Mucosa of gallbladder (tissue), 1 donor: ENCODE measurements at places on chromosomes 4 and X.

DNA sequence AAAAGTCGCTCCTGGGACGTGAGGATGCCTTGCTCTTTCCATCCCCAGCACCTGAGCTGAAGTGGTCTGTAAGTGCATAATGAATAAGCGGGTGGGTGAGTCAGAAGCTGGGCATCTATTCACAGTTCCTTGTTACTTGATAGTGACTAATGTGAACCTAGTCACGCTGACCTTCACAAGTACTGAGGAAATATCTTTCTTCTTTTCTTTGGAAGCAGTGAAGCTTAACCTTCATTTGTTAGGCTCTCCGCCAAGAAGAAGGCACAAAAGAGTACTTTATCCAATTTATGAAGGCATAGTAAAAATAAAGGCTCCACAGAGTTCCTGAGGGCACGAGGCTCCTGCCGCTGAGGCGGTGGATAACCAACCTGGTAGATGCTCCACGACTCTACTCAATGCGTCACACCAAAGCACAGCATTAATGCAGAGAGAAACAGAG is 475.7 kb upstream of the SLIT2 start:
- DNase-seq, result no peak

- no peak for DNase-seq
These were observed 154.3 kb downstream of the CAMK2D start for GRCh38 chr4:113607147-113607720.

DNA sequence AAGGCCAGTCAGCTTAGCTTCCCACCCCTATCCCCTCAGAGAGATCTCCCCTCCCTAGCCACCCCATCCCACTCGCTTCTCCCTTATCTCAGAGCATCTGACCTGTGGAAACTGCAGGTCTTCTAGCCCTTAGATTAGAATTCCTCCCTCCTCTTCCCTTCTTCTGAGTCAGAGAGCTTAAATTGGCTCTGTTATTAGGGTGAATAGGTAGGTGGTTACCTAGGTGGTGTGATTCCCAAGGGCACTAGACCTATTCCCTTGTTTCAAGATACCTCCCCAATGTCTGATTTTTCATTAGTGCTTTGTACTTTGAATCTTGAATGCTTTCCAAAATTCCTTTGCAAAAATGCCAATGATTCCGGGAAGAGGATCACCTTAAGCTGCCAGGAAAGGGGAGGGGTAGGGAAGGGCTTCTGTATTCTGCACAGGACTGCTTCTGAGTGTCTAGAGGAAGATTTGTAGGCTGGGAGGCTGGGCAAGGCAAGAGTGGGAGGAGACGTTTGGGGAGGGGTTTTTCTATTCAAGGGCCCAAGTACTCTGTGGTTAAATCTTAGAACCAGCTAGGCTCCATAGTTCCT is 24.5 kb upstream of the MSN start:
- no peak for DNase-seq

- no peak for DNase-seq
These were observed 76.6 kb downstream of the F11 start for GRCh38 chr4:186342582-186342981.

- no peak for DNase-seq
These were observed 46.9 kb upstream of the HSD17B10 start for GRCh38 chrX:53481093-53481492.

DNA sequence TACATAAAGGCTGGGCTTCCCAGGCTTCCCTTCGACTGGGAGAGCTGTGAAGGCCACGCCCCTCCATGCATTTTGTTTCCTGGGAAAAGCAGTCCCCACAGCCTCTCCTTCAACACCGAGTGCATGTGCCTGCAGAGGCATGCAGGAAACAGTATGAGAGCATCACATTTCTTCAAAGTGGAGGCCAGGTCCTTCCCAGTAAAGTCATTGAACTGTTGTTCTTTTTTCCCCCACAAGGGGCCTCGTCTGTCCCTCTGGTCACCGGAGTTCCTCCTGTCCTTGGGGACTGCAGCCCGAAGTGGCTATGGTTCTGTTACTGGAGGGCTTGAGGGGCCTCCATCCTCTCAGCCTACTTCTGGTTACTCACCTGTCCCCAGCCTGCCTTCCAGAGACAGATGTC is 56.0 kb downstream of the RAI2 start:
- no peak for DNase-seq

- DNase-seq, result no peak
These were observed 8.5 kb downstream of the TRIML1 start for GRCh38 chr4:188147776-188148175.

DNA sequence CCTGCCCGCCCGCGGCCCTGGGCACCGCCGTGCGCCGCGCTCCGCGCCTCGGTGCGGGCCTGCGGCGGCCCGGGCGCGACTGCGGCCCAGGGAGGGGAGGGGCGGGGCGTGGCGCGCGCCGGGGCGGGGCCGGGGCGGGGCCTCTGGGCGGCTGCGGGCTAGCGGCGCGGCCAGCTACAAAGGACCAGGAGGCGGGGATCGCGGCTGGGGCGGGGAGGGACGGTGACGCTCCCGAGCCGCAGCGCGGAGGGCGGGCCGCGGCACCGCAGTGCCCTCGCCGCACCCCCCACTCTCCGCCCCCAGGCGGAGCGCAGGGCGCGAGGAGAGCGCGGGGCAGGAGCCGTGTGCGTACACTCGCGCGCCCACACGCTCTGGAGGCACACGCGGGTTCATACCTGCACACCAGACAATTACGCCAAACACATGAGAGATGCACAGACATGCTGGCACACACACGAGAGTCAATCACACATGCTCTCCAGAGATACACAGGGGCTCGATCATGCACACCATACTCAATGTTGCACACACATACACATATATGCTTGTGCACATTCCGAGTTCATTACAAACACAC is at the start of gene CRMP1:
CRMP1 (minus strand) TSS at position 83 of the 577 bp plus-strand sequence. CDS start 117 bp downstream, outside the sequence.
- DNase-seq, result no peak

- DNase-seq, result no peak
These were observed 14.6 kb downstream of the TLR8 start for GRCh38 chrX:12920990-12921389.

- DNase-seq, result no peak
These were observed 68.7 kb downstream of the CXXC4 start for GRCh38 chr4:104425948-104426347.

DNA sequence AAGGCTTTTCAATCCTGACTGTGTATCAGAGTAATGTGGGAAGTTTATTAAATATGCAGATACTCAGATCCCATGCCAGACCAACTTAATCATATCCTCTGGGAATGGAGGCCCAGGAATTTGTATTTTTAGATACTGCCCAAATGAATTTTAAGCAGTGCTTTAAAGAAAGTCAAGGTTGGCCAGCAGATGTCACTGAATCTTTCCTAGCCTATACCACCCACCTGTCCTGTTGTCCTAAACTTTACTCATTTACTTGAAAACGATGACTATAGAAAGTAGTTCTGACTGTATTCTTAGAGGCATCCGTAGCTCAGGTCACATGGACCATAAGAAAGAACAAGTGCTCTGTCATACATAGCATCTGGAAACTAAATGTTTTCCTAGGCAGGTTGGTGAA is 79.9 kb downstream of the AMOT start:
- DNase-seq, result no peak

- no peak for DNase-seq
These were observed 91.5 kb downstream of the GEMIN8 start for GRCh38 chrX:13938051-13938828.

DNA sequence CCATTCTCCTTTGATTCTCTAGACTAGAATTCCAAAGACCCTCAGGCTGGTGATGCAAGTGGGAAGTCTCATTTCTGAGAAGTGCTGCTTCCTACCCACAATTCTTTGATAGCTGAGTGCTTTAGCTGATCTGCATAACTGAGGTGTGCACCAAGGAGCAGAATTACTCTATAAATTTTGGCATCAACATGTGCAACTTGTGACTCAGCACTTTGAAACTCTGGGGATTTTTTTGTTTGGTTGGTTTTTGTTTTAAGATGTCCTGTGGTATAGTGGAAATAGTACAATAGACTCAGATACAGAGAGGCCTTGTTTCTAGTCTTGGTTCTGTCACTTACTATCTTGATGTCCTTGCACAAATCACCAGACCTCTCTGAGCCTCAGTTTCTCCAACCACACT is 148.4 kb downstream of the AR start:
- DNase-seq, result no peak

- DNase-seq, result no peak
These were observed 2.0 kb downstream of the GJB1 start for GRCh38 chrX:71225009-71225408.

GRCh38 chr4:20017777-20018115 is 234.0 kb upstream of the SLIT2 start:
- DNase-seq, result no peak

DNA sequence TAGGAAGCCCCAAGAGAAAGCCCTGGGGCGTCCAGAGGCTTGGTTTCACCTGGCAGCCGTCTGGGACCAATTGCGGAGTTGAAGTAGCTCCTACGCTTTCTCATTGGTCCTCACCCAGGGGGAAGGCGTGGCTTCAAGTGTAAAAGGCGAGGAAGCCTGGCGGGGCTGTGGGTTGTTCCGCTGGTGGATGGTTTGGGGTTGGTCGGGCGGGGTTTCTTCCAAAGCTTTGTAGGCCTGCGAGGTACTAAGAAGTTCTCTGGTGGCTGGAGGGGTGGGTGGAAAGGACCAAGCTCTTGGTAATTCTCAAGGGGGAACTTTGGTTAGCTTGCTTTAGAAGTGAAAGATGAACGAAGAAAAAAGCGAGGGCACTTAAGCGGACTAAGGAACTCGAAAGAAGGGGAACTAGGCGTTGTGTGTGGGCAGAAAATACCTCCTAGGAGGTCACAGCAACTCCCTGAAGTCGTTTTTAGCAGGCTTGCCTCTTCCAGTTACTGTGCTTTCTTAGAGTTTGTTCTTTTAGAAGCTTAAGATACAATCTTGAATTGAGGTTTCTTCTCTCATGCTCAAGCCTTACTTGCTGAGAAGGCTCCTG is 36.6 kb downstream of the CCNG2 start:
- DNase-seq, result peak; percentile 39

DNA sequence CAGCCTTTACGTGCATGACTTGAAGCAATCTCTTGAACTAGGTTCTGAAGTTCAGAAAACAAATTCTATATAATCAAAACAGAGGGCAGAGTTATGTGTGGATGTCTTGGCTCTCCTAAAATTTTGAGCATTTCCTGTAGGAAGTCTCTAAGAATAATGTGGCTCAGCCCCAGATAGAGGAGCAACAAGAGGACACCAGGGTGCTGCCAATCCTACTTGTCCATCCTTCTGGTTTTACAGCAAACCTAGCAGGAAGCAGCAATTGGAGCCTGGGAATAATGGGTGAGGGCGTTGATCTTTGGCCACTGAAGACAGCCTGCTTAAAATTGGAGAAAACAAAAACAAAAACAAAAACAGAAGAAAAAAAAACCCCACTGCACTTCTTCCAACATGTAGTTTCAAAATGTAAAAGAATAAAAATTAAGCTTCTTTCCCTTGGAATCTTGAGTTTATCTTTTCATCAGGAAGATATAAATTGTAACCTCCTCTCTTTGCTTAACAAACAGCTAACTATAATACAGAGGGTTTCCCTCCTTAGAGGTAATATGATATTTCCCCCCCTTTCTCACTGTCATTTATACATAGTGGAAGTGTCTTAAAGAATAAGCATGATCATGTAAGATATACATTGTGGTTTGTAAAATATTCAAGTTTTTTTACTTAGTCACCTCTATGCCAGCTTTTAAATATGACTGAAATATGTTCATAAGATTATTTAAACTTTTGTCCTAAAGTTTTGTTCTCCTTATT is 130.6 kb downstream of the FBXO8 start:
- DNase-seq, result no peak

GRCh38 chrX:11439846-11440245 is 146.6 kb downstream of the AMELX start:
- no peak for DNase-seq

GRCh38 chrX:148599404-148599803 is 99.0 kb downstream of the AFF2 start:
- DNase-seq, result no peak

DNA sequence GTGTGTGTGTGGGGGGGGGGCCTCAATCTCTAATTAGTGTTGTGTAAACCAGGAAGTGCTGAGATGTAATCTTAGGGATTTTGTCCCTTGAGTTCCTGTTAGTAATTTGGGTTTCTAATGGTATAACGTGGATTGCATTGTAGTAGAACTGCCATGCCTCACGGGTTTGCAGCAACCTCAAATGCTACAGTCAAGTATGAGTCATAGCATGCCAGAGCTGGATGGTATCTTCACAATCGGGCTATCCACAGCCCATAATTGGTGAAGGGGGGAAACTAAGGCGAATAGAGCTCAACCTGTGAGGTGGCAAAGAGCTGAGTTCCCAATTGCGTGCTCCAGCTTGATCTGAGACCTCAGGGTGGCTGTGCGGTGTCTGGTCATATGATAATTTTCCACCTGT is 2.2 kb upstream of the FMR1NB start:
- DNase-seq, result no peak

DNA sequence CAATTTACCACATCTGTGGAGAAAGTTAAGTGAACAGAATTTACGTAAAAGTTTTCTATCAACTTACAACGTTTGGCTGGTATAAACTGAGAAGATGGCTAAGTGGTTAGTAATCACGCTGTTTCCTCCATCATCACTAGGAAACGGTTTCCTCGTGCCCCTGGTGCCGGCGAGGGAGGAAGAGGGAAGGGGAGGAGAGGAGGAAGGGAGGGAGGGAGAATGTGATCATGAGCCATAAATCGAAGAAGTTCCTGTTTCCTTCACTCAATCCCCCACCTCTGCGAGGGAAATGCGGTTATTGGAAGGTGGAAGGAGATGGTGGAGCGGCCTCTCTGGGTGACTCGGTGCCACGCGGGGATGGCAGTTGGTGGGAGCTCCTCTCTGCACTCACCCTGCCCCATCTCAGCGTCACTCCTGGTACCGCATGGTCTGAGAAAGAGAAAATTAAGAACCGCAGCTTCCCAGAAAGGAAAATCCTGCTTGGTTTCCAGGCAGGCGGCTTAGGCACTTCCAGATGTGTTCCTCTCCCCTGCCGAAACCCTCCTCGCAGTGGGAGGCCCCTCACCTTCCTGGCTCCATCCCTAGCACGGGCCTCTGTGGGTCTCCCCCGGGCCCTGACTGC is 216.8 kb downstream of the AFAP1 start:
- no peak for DNase-seq

- DNase-seq, result no peak
These were observed 13.3 kb upstream of the FAM47E start for GRCh38 chr4:76238236-76238635.

DNA sequence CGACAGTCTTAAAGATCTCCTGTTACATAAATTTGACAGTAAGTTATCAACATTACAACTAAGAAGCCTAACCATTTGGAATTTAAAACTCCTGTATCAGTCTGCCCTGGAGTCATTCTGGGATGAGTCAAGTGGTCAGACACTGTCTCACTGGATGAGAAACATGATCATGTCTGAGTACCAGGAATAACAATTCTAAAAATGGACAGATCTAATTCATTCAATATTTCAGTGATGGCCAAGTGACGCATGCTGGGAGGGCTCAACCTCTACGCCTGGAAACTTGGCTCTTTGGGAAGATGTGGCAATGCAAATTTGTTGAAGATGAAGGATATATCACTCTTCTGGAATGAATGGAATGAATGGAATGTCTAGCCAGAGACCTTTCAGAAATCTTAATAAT is 1427.2 kb downstream of the STIM2 start:
- DNase-seq, result no peak

GRCh38 chr4:113563691-113564378 is 197.7 kb downstream of the CAMK2D start:
- no peak for DNase-seq

- DNase-seq, result no peak
These were observed 42.1 kb downstream of the TMPRSS11E start for GRCh38 chr4:68489338-68489737.

- DNase-seq, result no peak
These were observed 857.0 kb upstream of the HTR2C start for GRCh38 chrX:113726898-113727297.
